ENCODE measurements at places on chromosomes 2 and 18. TPM values are rescaled to one million over a fixed set of nuclear protein-coding genes. Genes with fewer than 3 reads are reported as not detected.

GRCh38 chr2:241009601-241010530 lies 11.4 kb downstream of the SNED1 start:
- DNase-seq: peak; percentile 35

- DNase-seq: peak; percentile 11
Measured at GRCh38 chr2:68185541-68186164, 28.0 kb downstream of the PNO1 start.

- DNase-seq: no peak
Measured at GRCh38 chr2:128664499-128664971, 345.9 kb upstream of the HS6ST1 start.

GKN1 gene
- polyA plus RNA-seq: not detected

RGPD3 gene
- 0.08 TPM for polyA plus RNA-seq

Data from mammary epithelial cell (primary cell).